Effector memory CD8-positive, alpha-beta T cell (primary cell): ENCODE measurements at places on chromosomes 2 and 18.

DNA sequence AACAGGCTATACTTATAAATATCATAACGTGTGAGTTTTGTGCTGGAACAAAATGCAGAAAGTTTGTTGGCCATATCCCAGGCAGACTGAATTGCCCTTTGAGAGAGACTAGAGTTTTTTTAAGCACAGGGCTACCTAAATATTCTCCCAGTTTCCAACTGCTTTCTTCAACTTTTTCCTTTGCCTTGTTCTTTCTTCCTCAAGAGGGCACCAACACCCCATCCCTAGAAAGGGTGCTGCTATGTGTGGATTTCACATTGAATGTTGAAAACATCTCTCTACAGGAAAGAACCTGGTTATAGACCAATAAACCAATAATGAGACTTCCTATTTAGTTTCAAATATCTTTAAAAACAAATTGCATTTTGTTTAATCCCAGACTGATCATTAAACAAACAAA, 87.9 kb downstream of the ICOS start:
- DNase-seq, result no peak

GRCh38 chr2:71962911-71963694, 184.6 kb downstream of the CYP26B1 start:
- DNase-seq, result no peak

DNA sequence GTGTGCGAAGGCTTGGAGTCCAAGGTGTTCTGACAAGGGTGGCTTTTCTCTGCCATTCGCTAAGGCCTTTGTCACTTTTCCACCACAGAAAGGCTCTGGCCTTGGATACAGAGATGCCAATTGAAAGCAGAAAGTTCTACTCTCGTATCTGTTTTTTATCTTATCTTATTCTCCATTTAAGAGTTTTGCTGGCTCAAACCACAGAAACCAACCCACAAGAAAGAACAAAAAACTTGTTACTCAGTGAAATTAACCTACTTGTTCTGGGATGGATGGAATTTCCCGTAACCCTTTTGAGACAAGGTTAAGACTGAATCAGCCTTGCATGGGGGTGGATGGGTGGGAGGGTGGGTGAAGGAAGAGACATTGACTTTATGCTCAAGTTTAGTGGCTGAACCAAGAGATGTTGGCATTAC, 221.7 kb downstream of the CDH20 start:
- no peak for DNase-seq

- no peak for DNase-seq
Observed at GRCh38 chr2:234324116-234324515, 172.8 kb downstream of the ARL4C start.

DNA sequence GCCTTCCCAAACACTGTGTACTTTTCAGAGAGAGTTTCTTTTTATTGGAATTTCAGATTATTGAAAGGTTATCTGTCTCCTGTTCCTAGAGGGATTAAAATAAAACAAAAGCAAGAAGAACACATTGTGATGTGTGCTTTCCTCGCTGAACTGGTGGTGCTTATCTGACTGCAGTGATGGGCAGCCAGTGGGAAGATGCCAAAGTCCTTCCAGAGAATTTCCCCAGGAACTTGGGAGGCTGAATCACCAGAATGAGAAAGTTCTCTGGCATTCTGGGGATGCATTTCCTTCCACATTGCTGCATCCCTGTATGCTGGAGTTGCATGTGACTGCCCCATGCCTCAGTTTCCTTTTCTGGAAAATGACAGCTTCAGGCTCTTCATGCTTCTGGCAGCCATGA, 53.9 kb upstream of the SEC11C start:
- DNase-seq, result no peak

DNA sequence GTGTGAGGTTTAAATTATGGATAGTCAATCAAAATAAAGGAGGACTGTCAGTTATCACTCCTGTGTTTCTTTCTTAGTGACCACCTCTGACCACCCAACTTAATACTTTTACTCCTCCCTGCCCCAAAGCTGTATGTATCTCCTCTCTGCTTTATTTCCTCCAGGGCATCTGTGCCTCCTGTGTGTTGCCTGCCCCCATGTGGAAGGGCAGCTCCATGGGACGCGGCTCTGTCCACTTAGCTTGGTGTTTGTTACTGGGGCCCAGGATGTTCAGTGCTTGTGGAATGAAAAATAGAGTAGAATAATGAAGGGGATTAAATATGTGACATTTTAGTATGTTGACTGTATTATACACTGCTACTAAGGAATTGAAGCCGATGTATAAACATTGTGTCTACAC, 9.8 kb downstream of the ACP1 start:
- DNase-seq, result no peak

- no peak for DNase-seq
Observed at GRCh38 chr2:58767828-58768714, 526.9 kb upstream of the FANCL start.

- no peak for DNase-seq
Observed at GRCh38 chr2:167964650-167965413, 282.6 kb downstream of the STK39 start.

GRCh38 chr2:202065876-202066275, 7.2 kb upstream of the KIAA2012 start:
- DNase-seq, result no peak

GRCh38 chr18:41378598-41378997, 576.4 kb upstream of the PIK3C3 start:
- DNase-seq, result no peak

DNA sequence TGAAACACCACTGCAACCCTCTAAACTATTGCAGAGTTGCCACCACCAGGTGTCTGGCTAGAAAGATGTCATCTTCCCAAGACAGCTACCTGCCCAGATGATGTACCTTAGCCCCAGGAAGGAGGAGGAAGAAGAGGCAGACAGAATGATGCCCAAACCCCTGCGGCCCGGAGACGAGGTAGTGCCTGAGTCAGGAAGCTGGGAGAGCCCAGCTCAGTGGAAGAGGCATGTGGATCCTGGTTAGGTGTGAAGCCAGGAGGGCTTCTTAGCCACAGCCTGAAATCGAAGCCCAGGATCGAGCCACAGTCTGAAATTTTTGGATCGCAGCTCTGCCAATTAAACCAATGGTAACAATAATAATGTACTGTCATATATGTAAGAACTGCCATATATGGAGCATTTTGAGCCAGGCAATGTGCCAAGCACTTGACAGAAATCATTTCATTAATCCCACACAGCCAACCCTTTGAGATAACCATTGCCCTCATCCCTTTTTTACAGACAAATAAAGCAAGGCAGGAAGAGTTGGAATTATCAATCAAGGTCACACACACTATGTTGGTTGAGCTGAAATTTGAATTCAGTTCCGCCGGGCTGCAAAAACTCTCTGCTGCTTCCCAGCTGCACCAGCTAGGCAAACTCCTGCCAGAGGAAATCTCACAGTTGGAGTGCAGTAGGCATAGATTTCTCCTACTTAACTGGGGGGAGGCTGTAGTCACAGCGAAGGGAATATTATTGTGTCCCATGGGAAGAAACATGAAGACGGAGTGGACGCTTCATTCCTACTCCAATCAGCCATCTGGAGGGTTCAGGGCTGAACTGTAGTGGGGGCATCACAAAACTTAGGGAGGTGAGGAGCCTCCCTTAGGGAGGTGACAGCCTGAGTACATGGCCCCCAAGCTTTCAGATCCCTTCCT, 19.4 kb upstream of the CYP1B1 start:
- DNase-seq, result no peak

GRCh38 chr2:232674491-232674890, 22.6 kb upstream of the GIGYF2 start:
- DNase-seq, result no peak

DNA sequence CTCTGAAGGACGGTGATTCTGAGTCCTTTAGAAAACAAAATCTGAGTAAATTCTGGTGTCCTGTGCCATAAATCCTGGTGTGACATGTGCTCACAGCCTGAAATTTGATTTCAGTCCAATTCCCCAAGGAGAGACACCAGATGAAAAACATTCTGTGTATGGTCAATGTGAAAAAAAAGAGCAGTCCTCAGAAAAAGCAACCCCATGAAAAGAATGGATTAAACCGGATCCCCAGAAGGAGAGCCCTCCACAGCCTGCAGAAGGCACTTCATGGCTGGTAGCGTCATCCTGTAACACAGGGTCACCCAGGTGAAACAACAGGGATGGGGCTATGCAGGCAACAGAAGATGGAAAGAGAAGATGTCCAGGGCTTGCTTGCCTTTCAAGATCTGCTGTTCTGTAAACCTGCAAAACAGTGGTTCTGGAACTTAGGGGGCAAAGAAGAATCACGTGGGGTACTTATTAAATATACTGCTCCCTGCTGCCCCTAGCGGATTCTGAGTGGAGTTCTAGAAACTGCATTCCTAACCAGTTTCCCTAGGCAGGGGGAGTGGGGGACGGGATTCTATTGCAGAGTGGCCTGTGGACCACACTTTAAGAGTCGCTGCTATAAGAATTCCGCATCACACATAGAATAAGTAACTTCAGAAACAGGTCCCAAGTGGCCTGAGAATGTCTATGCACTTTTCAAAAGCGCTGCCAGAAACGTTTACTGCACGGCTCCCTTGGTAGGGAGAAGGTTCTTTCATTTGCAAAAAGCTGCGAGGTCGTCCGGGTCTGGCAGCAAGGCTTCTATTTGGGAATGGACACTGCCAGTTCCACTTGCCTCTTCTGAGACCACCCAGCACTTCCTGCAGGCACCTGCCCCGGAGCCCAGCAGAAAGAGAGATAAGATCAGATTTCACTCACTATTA, 118.9 kb upstream of the ARL5A start:
- DNase-seq, result peak; percentile 13

- DNase-seq, result no peak
Observed at GRCh38 chr2:10183146-10183675, 60.7 kb downstream of the RRM2 start.

DNA sequence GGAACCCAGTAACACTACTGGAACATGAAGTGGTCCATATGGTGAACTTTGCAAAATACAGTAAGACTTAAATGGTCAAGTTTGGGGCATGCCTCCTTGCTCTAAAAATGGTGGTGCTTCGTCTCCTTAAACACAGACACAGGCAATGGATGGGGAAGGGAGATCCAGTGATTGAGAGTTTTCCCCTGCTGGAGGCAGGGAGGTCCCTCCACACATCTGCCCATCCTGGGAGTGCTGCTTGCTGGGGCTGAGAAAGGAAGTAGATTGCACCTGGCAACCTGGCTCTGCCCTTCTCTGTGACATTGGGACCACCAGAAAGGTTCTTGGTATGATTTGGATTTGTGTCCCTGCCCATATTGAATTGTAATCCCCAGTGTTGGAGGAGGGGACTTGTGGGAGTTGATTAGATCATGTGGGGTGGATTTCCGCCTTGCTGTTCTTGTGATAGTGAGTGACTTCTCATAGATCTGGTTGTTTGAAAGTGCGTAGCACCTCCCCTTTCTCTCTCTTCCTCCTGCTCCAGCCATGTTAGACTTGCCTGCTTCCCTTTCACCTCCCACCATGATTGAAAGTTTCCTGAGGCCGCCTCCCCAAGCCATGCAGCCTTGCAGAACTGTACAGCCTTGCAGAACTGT, 35.4 kb upstream of the SKOR2 start:
- DNase-seq, result no peak

- no peak for DNase-seq
Observed at GRCh38 chr2:26540961-26541360, 63.0 kb upstream of the OTOF start.

- no peak for DNase-seq
Observed at GRCh38 chr2:45745231-45745630, 93.8 kb downstream of the PRKCE start.

- no peak for DNase-seq
Observed at GRCh38 chr2:85675866-85676548, 8.0 kb upstream of the SFTPB start.

- DNase-seq, result no peak
Observed at GRCh38 chr2:82498777-82499443, 1960.2 kb downstream of the SUCLG1 start.

DNA sequence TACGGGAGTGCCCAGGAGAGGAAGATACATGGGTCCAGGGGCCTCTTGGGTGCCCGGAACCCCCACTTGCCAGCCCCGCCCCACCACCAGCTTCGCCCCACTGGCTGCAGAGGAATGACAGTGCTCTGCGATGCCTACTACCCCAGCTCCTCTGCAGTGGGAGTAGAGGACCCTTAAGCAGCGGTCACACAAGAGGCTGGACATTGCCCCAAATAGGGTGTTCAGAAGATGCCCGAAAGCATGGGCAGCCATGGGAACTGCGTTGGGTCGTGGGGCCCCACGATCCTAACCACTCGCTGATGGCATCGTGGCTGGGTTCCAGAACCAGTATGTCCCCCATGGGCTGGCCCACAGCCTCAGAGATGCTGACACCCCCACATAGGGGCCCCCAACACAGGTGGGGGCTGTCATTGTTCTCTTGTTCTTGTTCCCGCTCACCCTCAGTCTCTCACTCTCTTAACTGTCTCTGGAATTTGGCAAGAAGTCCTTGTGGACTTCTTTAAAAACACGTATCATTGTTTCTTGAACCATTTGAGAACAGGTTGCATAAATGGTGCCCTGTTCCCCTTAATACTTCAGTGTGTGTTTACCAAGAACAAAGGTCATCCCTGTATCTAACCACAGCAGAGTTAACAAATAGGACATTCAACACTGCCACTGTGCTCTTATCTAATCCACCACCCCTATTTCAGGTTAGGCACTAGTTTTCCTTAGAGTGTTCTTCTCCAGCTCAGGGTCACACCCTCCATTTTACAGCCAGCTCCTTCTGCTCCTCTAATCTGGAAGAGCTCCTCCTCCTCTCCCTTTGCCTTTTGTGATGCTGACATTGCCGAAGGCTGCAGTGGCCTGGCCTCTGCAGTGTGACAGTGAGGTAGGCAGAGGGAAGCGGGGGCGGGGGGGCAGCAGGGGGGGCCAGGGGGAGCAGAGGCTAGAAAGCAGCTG, 76.3 kb downstream of the STPG4 start:
- no peak for DNase-seq

DNA sequence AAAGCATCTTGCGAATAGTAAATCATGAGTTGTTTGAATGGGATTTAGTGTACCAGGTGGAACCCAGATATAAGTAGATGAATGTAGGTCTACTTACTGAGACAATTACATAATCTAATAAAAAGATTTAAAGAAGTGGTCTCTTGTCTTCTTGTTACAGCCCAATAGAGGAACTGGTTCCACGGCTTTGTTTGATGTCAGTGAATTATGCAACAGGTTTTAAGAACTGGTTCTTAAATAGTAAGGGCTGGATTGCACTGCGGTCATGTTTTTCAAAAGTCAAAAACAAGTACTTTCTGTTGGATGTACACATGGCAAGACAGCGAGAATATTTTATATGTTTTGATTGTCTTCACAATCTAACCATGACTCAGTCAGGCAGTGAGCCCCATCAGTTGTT, 15.4 kb upstream of the SLC9A2 start:
- DNase-seq, result no peak

- no peak for DNase-seq
Observed at GRCh38 chr2:60527762-60528161, 25.7 kb downstream of the BCL11A start.

DNA sequence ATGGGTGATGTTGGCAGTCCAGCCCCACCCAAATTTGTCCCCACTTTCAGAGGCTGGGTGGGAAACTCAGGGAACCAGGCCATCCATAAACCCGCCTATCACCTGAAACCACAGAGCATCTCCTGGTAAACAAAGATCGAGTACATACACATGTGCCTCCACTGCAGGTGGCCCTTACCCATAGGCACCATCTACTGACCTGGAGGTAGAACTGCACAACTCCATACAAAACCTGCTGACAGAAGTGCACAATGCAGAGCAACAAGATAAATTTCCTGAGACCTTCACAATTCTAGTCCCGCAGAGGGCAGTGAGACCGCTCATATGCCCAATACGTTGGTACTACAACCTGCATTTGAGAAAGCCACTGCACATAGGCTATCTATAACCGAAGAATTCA, 856.3 kb downstream of the SUCLG1 start:
- no peak for DNase-seq

- DNase-seq, result no peak
Observed at GRCh38 chr2:223396993-223397392, 205.2 kb downstream of the SCG2 start.
